NCI-H748 treated with DMSO at 0.1 percent for 48 hours (cell line): ENCODE measurements at places on chromosomes 16 and 17.

DNA sequence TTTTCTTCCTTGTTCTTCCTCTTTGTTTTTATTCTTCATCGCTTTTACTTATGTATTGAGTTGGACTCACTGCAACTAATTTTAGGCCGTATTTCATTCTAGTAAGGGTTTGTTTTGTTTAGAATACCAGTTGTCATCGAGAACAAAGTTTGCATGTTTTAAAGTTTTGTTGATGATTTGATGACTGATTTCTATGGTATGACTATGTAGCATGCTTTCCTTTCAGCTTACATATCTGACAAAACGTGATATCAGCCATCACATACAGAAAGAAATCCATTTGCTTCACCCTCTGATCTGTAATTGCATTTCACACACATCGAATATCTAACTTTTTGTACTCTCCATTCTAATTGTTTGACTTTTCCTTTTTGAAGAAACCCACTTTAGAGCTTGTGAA lies 4.0 kb downstream of the PRKCA start:
- no peak for DNase-seq

- DNase-seq: no peak
Measured at GRCh38 chr16:50144211-50144610, 8.9 kb upstream of the TENT4B start.

GRCh38 chr16:17204206-17204605 lies 266.6 kb downstream of the XYLT1 start:
- no peak for DNase-seq

DNA sequence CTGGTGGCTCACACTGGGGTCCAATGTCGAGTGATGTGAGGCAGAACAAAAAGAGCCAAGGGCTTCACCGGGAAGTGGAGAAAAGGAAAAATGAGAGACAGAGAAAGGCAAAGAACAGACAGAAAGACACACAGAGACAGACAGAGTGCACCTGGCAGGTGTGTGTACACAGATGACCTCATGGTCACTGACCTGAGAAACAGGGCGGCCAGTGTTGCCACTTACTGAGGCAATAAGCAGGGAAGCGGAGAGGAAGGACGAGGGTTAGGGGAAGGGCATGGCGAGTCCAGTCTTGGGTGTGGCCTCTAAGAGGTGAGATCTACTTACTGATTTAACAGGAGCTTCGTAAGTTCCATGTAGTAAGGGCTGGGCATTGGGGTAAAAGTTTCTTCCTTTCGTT lies 7.5 kb downstream of the GINS2 start:
- DNase-seq: no peak

- no peak for DNase-seq
Measured at GRCh38 chr16:70728150-70728549, 42.3 kb upstream of the MTSS2 start.

DNA sequence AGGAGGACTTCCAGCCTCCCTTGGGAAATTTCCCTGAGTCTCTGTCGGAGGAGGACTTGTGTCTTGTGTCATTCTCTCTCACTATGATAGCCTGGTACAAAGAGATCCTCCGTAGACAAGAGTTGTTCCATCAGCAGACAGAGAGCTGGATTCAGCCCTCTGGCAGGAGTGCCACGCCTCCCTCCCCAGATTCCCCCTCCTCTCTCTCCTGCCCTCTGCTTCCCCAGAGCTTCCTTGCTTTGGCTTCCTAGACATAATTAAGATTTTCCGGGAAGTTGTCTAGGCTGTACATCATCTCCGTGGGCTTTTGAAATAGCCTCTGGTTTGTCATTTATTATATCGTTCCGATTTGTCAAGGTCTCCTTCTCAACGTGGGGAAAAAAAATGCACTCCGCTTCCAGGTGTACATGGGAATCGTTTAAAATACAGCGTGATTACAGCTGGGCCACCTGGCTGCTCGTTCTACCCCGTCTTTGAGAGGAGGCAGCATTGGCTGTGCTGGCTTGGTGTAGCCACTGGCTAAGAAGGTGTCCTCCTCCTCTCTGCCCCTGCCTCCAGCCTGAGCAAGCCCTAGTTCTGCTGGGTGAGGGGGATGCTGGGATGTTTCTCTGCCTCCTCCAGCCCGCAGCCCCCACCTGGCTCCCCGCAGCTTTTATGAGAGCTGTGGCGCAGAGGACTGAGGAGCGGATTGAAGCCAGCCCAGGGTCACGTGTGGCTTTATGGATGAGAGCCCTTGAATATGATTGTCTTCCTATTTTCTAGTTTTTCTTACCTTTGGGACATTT lies 282.5 kb downstream of the SNX29 start:
- DNase-seq: no peak

DNA sequence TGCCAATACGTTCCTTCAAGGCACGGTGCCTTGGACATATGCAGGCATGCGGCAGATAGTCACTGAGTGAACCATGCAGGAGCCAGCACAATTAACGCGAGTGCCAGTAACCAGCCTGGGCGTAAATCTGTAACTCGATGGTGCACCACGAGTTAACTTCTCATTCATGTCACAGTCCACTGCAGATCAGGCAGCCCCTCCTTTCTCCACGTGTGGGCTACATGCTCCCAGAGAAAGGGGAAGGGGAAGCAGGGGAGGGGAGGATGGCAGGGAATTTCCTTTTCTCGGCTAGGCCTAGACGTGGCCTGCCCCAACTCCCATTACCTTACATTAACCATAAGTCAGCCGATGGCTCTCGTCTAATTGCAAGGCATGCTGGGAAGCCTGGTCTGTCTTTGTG lies 287.9 kb downstream of the CPPED1 start:
- no peak for DNase-seq
